ENCODE measurements at places on chromosomes 5 and 9.

- no peak for DNase-seq
Observed at GRCh38 chr5:9348401-9348996, 197.4 kb downstream of the SEMA5A start.

DNA sequence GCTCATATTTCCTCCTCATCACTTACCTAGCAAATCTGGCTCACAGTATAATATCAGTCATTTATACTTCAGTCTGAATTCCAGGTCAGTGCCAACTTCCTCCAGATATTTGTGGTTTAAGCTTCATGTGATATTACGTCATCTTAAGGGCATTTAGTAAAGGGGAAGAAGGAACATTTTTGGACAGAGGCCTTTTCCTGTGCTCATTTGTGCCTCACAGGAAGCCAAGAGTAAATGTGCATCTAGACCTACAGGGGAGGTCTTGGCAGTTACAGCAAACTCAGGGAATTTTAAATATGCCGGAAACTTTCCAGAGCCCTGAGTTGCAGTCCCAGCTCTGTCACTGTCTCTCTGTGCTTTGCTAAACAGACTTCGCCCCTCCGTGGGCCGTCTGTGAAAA lies 12.3 kb upstream of the KCNIP1 start:
- DNase-seq: no peak

GRCh38 chr5:134651531-134651930 lies 2.9 kb downstream of the SEC24A start:
- no peak for DNase-seq

DNA sequence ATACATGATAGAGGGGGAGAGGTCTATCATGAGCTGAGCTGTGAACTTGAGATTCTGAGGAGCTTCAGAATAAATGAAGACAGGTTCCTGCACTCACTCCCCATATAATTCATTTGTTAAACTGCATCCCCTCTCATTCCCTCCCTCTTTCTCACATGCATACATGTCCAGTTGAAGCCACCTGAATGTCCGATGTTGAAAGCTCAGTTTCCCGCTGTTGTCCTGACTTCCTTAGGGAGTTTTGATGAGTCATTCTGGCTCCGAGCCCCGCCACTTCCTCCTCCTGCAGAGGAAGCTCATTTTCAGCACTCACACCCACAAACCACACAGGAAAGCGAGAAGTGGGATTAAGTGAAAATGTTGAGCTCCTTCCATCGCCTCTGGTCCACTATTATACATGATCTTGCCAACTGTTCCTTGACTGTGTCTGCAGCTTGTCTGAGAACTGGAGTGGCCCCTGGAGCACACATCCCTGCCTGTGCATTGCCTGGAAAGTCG lies 121.2 kb downstream of the CEMIP2 start:
- DNase-seq: no peak

DNA sequence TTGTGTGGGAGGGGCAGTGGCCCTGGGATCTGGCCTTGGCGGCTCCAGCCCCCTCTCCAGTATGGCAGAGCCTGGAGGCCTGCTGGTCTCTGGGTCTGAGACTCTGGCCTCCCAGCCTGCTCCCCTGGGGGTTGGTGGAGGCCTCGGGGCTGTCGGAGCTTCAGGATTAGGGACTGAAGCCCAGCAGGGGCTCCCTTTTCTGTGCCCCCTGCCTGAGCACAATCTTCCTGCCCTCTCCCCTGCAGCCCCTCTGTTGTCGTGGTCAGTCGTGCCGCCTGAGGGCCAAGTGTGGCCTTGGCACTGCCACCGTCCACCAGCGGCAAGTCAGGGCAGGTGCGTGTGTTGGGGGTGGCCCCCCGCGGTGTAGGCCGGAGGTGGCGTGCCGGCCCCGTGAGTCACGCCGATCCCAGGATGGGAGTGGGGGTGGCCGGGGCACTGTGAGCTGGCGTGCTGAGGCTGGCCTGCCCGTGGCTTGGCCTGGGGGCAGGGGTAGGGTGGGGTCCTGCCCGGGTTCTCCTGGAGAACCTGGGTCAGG lies 53.6 kb downstream of the RXRA start:
- DNase-seq: no peak

DNA sequence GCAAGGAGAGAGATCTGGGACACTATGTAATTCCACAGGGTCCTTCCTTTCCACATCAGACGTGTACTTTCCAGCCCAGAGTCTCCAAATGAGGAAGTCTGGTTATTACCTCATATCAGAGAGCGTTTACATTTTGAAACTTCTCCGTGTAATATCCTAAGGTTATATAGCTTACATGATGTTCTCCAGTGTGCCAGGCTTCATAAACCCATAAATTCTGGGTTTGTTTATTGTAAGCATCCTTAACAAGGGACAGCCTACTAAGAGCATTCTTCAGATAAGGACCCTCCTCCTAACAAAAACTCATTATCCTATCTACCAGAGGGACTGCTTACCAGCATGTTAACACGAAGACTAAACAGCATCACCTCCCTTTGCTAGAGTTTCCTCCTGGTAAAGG lies 17.9 kb downstream of the SRFBP1 start:
- DNase-seq: no peak

Measured in NCI-H526 (cell line).